ENCODE measurements at places on chromosomes 4 and X.

DNA sequence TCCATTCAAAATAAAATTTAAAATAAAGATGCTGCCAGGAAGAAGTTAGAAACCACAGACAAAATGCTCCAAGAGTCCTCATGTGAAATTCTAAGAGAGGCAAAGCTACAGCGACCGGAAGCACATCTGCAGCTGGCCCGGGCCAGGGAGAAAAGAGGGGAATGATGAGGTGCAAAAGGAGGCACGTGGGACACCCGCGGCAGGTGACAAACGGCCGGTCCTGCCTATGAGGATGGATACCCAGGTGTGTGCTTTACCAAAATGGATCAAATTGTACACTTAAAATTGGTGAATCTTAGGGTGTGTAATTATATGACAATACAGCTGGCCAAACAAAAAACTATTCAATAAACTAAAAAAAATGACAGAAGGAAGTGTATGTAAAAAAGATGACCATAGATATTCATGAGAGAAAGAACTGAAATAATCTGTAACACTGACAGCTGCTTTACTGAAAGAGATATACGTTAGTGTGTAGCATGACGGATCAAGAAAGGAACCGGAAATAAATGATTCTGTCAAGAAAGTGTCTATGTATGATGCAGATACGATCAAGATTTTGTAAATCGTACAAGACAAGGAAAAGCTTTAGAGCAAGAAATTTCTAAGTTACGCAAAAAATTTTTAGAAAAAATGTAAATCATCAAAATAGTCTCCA lies 29.5 kb downstream of the PPP2R3B start:
- no peak for DNase-seq

GRCh38 chrX:125826774-125827451 lies 339.2 kb downstream of the DCAF12L2 start:
- DNase-seq, result no peak

DNA sequence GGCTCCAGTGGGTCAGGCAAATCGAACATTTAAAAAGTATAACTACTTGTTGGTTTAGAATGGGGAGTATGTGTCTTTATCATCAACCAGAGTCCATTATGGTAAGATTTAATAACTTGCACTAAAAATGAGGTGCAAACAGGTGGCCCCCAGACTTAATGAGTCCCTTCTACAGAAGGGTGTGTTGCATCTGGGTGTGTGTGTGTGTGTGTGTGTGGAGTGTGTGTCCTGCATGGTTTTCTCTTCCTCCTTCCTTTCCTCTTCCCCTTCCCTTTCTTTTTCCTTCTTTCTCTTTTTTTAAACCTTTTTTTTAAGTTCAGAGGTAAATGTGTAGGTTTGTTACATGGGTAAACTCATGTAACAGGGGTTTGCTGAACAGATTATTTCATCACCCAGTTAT lies 53.7 kb downstream of the GPRIN3 start:
- DNase-seq, result no peak

DNA sequence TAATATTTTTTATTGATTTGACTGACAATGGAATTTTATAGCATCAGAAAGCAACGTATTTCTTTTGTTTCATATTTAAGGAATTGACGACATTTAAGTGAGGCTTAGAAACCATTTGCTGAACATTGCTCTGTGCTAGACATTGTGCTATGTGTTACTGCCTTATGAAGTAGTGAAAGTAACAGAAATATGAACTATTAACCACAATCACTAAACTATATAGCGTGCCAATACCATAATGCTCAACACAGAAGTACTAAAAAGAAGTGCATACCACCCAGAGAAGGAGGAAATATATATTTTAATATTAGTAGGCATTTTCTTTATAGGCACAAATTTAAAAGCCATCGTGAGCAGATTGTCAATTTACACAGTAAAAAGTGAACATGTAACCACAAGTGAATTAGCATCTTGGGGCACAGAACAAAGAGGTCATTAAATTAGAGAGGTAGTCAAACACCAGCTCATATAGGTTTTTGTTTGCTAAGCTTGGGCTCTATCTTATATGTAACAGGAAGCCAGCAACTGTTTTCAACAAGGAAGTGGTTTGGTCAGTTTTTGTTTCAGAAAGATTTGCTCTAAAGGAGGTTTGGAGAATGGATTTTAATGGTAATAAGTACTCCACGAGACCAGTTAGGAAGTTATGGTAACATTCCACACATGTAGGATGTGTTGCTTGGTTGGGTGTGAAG lies 270.7 kb downstream of the GRXCR1 start:
- DNase-seq, result no peak

DNA sequence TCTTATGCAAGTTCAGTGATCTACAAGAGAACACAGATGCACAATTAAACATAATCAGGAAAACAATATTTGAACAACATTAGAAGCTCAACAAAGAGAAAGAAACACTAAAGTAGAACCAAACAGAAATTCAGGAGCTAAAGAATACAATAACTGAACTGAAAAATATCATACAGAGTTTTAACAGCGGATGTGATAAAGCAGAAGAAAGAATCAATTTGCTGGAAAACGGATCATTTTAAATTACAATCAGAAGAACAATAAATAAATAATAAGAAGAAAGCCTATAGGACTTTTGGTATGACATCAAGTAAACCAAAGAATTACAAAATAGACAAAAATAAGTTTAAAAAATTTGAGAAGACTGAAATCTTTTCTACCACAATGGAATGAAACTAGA lies 36.3 kb upstream of the CXCL6 start:
- DNase-seq, result no peak

DNA sequence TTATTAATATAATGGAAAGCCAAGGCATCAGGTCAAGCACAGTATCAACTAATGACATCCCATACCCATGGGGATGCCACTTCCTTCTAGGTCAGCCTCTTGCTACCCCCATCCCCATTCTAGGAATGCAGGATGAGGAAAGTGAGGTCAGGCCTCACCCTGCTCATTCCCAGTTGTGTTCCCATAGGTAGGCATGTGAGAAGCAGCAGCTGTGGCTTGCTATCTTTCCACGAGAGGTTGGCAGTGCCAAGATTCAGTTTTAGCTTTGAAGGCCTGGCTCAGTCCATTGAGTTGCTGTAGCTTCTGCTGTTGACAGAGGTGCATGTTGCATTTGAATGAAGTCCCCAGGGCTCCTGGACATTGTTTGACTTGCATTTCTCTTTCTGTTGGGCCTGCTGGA lies 15.5 kb downstream of the LONRF3 start:
- DNase-seq, result no peak

- DNase-seq, result peak; percentile 1
These were observed 850 bp upstream of the CXCL3 start for GRCh38 chr4:74039315-74039763.

DNA sequence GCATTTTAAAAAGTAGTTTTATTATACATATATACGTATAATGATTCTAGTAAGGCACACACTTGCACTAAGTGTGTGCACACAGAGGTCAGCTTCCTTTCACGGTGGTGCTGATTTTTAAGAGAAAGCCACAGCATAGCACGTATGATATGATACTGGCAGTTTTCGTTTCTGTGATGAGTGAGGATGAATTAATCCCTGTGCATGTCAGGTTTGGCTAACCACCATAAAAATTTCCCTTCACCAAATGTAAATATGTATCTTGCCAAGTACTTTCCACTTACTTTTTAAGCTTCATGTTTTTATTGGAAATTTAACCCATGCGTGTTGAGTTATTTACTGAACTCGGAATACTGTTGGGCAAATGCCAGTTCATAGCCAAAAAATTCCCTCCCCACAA lies 84.6 kb downstream of the SYNPO2 start:
- peak; percentile 3 for DNase-seq

DNA sequence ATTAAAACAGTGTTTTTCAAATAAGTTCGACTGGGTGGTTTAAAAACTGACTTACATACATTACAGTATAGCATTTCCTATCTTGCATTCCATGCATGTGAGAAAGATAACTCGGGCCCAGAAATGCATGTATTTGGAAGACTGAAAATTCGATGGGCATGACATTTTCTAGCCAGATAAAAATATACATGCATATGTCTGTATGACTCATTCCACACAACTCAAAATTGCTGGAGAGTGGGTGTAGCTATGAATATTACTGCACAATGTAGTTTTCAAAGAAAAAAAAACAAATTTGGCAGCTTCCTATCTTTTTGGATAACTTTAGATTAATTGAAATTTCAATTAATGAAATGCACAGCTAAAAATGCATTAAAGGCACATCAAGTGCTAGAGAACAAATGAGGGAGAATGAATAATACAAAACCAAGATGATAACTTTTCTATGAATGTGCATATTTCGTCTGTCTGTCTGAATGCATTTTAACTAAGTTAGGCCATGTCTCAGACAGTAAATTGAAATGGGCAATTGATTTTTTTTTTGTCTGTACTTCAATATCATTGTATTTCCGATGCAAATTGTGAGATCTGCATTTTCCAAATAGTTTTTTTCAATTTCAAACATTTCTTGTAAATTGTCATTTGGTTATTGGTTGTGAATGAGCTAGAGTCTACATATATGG lies 54.5 kb upstream of the GABRA2 start:
- DNase-seq, result no peak

All from Daoy (cell line).